ENCODE measurements at places on chromosomes 4 and X.

DNA sequence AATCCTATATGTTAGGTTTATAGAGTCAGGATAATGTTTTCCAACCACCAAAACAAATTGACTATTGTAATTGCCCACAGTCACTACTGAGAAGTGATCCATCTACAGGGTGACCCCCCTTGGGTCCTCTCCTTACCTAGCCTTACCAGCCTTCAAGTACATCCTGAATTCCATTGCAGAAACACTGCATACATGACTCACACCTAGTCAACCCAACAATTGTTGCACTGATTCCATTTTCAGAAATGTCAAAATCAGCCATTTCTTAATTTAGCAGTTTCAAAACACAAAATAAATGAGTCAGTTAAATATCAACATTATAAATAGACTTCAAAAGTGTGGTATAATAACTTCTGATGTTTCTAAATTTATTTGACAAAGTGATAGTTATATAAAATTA, 106.3 kb upstream of the TNIP3 start:
- no peak for DNase-seq

DNA sequence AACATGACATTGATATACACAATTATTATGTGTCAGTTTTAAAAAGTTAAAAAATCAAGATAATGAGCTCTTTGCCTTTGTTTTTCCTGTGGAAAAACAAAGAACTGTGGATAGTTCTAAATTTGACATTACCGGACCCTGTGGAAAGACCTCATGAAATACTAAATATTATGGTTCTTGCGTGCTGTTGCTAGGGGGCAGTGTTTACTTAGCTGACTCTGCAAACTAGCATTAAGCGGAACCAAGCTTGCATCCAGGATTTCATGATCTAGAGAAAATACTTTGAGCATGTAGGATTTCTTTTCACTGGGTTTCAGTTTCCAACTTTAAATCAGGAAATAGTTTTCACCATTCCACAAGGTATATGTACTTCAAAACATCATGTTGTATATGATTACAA, 33.6 kb downstream of the CLCN4 start:
- DNase-seq, result no peak

DNA sequence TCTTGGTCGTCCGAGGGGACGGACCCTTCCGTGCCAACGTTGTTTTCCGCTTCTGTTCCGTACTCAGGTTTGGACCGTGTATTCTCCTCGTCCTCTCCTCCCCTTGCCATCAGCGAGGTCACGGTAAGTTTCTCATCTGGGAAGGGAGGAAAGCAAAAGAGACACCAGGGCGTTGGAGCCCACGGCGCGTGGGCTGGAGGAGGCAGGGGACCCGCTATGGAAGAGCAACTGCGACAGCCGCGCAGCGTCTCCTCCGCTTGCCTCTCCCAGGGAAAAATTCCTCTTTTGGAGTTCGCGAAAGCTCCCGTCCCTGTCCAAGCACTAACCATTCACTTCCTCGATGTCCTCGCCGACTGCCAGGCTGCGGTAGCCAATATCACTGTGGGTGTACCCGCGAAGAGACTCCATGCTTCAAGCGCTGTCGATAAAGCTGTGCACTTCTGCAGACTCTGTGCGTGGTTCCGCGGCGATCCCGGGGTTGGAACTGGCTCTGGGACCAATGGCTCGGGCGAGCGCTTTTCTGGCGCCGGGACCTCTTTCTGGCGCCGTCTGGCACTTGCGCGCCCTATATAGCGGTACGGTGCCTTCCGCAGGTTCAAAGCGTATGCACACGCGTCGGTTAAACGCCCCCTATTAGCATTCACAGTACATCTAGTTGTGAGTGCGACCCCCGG, at the start of gene ESX1:
Gene ESX1 (minus strand): TSS at position 492 of the 674 bp plus-strand sequence. CDS start 84 bp downstream, at position 408.
- no peak for DNase-seq

DNA sequence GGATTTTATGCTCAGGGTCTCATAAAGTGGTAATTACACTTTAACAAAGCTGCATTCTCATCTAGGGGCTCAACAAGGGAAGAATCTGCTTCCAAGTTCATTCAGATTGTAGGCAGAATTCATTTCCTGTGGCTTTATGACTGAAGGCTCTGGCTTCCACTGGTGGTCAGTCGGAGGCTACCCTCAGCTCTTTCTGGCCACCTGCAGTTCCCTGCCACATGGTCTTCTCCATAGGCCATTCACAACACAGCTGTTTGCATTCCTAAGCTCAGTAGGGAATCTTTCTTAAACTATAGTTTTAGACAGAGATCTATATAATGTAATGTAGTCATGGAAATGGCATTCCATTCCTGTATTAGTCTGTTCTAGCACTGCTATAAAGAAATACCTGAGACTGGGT, 973.0 kb upstream of the SLIT2 start:
- no peak for DNase-seq

DNA sequence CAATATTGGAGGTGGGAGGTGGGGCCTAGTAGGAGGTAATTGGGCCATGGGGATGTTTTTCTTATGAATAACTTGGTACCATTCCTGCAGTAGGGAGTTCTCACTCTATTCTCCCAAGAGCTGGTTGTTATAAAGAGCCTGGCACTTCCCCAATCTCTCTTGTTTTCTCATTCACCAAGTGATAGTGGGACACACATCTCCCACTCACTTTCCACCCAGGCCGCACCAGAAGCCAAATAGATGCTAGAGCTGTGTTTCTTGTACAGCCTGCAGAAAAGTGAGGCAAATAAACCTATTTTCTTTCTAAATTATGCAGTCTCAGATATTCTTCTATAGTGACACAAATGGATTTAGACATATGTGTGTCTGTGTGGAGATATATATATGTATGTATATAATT, 117.6 kb downstream of the ANKRD50 start:
- DNase-seq, result no peak

DNA sequence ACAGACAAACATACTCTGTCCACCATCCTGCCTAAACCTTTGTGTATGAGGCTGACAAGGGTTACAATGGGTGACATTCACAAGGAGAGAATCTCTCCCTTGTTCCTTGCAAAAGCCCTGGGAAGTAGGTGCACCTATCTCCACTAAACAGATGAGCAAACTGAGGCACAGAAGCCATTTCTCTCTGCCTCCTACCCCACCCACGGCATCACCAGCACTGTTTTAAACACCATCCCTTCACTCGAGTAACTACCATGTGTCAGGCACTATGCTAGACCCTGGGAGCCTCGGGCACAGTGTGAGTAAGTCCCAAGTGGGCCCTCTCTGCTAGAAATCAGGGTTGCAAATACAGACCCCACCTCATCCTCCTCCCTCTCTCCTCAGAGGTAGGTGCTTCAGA, 899 bp downstream of the LYAR start:
- DNase-seq, result no peak

- no peak for DNase-seq
Observed at GRCh38 chr4:2787230-2788100, 5.4 kb upstream of the SH3BP2 start.

GRCh38 chr4:87406462-87406861, 15.5 kb upstream of the HSD17B11 start:
- DNase-seq, result no peak

- DNase-seq, result no peak
Observed at GRCh38 chr4:140037353-140038030, 116.5 kb downstream of the MAML3 start.

DNA sequence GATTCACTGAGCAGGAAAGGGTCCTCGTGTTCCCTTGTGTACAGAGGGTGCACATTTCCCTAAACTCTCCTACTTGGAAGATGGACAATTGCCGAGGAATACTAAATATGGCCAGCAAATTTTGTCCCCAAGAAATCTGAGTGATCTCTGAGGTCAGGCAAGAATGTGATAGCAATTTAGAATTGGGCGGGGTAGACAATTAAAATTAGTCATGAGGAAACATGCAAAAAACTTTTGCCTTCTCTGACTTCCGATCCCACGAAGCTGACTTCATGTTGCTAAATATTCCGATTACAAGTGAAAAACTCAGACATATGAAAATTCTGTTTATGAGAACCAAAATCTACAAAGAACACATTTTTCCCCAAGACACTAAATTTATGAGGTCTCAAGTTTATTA, 453.9 kb upstream of the ZFP42 start:
- no peak for DNase-seq

DNA sequence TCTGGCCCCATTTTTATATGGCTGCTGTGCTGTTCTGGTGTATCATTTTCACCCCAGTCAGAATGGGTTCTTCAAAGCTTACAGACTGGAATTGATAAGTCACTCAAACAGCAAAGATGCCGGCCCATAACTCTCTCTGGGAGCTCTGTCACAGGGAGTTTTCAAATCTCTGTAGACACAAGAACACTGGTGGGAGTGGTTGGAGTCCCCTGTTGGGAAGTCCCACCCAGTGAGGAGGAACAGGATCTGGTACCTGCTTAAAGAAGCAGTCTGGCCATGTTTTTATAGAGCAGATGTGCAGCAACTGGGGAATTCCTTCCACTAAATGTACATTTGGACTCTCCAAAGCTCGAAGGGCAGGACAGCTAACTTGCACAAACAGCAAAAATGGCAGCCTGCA, 69.3 kb upstream of the UGT2B7 start:
- no peak for DNase-seq

DNA sequence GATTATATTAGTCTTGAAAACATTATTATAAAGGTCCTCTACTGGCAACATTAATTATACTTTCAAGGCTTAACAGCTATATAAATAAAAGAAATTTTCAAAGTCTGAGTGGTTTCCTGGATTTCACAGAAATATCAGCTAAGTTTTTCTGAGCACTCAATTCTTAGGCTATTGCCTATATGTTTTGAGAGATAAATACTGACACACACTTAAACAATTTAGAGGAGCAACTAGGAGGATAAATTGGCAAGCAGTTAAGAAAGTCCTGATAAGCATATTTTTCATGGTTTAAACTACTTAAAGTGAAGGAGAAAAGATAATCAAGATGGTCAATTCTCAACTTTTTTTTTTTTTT, 2.7 kb upstream of the MGARP start:
- DNase-seq, result no peak

- DNase-seq, result no peak
Observed at GRCh38 chrX:65688403-65688871, 21.0 kb downstream of the MSN start.

DNA sequence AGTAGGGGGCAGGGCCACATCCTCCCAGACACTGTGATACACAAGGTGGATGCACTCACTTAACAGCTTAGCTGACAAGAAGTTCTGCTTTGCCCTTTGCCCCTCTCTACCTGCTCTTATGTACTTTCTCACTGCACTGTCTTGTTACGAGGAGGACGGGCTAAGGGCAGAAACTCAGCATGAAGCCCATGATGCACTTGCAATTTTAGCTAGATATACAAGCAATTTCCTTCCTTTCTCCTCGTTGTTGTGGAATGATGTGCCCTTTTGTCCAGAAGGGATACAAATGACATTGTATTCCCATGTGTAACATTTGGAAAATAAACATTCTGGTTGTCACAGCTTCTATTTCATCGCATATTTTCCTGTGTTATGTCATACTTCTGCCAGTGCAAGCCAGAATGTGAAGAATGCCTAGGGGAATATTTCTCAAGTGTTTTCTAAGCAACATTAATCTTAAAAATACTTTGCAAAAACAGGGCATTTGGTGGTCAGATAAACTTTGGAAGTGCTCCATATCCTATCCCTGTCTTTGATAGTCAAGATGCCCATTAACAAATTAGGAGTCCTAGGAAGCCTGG, 47.2 kb downstream of the MAOA start:
- DNase-seq, result no peak

DNA sequence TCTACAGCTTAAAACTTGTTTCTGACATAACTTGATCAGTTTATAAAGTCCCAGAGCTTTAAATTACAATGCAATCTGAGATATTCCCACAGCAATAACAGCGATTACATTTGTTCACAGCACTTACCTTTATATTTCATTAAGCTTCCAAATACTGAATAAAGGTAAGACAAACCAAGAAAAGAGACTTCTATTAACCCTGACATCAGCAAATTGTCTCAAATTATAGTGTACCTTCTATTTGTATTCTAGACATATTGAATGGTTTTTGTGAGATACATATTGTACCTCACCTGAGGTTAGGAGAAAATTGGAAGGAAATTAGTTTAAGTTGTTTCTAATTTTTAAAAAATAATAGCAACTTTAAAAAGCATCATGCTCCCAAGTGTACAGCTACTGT, 111.9 kb downstream of the HDAC8 start:
- no peak for DNase-seq

DNA sequence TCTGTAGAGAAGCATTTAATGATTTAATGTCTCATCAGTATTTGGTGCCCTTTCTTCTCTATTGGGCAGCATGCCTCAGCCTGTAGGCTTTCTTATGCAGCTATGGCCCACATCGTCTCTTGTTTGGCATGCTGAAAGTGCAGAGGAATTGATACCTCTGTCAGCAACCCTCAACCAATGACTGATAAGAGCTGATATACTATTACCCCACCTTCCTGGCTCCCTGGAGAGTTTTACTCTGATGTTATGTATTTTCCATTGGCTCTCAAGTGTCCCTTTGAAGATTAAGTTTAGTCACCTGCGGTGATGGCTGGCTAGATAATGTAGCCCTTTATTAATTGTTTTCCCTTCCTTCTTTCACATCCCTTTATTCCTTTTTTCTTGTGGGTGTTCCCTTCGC, 41.2 kb upstream of the PDHA2 start:
- no peak for DNase-seq

- DNase-seq, result no peak
Observed at GRCh38 chr4:89619206-89619962, 217.6 kb downstream of the SNCA start.

GRCh38 chr4:140174543-140174942, 20.6 kb upstream of the MAML3 start:
- no peak for DNase-seq

- no peak for DNase-seq
Observed at GRCh38 chr4:103150677-103151076, 47.5 kb downstream of the CENPE start.

- DNase-seq, result no peak
Observed at GRCh38 chrX:40088299-40088625, 9.5 kb downstream of the BCOR start.

- no peak for DNase-seq
Observed at GRCh38 chrX:54494166-54494988, 1.7 kb downstream of the FGD1 start.

GRCh38 chrX:102155806-102156179, at the start of gene BEX5:
Gene BEX5, minus strand, starts transcription at chrX:102155977. Its CDS starts 1,712 bp downstream, at chrX:102154265.
- peak; percentile 49 for DNase-seq

DNA sequence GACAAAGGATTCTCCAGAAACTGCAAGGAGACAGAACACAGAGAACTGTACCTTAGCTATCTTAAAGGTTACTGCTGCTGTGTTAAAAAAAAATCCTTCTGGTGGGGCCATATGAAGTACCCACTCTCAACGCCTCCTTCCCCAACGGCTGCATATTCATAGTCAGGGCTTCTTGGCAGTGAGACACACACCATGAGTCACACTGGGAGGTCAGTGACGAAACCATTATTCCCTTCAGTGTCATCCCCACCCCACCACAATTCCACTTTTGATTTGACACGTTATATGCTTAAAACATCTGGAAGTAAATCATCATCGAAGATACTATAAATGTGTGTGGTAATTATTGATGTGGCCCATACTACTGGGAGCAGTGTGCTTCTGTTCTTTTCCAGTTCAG, 271.5 kb downstream of the LDB2 start:
- DNase-seq, result no peak

GRCh38 chrX:18354369-18355223, at the start of gene SCML2:
Gene SCML2, minus strand, starts transcription at chrX:18354688. Its CDS starts 20,617 bp downstream, at chrX:18334071.
- DNase-seq, result no peak

GRCh38 chrX:117851025-117851424, 265.6 kb downstream of the KLHL13 start:
- DNase-seq, result no peak

Data from NCI-H187 treated with DMSO at 0.1 percent for 48 hours (cell line).